ENCODE measurements at places on chromosomes 6 and 20.

DNA sequence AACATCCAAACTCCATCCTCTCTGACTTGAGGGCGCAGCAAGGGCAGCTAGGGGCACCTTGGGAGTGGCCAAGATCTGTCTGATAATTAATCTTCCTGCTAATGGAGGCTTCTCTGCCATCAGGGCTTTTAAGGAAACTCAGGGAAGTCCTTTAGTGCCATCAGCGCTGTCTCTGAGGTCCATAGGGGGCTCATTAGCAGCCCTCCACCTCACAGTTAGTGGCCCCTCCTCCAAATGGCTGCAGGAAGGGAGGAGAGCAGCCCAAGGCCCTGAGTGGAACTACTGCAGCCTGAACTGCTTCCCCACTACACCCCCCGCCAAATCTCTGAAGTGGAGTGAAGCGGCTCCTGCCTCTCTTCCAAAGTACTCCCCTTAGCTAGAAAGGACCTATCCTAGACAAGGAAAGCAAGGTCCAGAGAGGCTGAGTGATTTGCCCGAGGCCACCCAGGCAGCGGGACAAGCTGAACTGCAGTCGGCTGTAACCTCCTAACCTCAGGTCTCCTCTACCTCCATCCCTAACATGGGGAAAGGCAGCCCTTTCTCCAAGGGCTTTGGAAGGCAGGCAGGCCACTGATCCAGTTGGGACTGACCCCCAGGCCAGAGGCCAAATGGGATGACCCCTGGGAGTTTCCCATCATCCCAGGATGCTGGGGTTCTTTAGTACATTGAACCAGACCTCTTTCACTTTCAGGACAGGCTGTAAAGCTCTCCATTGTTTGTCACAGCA is 39.5 kb upstream of the ZFAND3 start:
- no peak for DNase-seq

DNA sequence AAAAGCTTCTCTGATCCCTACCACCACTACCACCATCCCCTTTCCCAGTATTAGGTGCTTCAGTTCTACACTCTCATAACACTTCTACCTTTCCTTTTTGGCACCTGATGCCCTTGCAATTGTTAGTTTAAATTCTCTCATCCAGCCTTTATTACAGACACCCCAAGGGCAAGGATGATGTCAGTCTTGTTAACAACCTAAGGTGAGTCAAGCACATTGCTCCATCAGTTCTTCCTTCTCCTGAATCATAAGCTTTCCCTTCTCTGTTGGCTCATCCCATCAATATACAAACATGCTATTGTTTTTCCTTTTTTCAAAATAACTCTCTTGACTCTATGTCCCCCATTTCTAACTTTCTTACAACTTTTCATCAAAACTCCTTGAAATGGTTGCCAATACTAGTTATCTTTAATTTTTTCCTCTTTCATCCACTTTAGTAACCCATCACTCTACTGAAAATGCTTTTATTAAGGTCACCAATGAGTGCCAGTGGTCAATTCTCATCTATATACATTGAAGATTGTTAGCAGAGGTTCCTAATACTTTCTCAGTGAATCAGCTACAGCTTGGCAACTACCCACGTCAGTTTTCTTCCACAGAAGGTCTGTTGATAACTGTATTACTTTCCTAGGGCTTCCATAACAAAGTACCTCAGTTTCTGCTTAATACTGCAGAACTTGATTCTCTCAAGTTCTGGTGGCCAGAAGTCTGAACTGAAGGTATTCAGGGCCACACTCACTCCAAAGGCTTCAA is 97.1 kb upstream of the FLRT3 start:
- peak; percentile 26 for DNase-seq

DNA sequence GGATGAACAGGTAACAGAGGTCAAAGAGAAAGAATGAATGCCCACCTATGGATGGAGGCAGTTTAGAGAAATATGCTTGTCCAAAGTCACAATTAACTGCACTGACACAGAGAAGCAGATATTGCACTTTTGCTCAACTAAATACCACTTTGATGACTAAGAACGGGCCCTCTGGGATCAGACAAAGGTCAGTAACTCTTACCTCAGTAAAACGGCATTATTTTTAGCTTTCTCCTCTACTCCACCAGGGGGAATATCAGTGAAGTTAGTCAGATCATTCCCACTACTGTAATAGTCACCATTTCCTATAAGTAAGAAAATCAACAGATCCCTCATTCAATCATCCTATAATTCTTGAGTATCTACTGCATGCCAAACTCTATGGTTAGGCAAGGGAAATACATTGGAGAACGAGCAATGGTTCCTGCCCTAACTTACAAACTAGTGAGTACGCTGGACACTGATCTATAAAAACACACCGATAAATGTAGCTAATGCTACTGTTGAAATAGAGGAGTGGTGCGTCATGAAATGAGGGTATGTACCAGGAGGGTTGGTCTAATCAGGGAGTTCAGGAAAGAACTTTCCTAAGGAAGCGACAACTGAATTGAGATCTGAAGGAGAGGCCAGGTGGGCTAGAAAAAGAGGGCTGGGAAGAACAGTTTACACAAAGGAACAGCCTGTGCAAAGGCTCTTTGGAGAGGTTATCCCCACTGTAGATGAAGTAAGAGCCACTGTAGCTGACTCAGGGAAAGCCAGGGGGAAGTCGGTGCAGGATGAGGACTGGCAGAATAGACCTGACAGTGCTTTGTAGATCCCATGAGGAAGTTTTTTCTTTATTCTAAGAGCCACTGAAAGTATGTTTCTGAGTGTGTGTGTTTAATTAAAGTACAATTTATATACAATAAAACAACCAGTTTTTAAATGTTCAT is 9.2 kb downstream of the ECI2 start:
- DNase-seq: peak; percentile 95

GRCh38 chr20:137668-138490 is 4.5 kb upstream of the DEFB126 start:
- DNase-seq: peak; percentile 1

GRCh38 chr20:2692886-2693285 is 306 bp downstream of the EBF4 start:
- DNase-seq: no peak

DNA sequence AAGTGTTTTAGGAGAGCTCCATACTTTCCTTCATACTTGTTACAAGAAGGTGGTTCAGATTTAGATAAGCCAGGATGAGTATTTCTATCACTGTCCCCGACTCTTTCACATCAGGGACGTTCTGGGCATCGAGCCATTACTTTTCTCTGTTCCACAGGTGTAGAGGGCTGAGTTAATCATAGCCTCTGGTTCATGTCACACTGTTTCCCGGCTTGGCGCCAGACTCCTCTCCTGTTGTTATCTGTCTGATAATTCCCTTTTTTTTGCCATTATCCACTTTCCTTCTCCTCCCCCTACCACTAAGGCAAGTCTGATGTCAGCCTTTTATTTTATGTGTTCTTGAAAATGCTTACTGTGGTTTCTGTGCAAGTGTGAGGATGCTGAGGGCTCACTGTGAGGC is 593.4 kb downstream of the UTRN start:
- no peak for DNase-seq

DNA sequence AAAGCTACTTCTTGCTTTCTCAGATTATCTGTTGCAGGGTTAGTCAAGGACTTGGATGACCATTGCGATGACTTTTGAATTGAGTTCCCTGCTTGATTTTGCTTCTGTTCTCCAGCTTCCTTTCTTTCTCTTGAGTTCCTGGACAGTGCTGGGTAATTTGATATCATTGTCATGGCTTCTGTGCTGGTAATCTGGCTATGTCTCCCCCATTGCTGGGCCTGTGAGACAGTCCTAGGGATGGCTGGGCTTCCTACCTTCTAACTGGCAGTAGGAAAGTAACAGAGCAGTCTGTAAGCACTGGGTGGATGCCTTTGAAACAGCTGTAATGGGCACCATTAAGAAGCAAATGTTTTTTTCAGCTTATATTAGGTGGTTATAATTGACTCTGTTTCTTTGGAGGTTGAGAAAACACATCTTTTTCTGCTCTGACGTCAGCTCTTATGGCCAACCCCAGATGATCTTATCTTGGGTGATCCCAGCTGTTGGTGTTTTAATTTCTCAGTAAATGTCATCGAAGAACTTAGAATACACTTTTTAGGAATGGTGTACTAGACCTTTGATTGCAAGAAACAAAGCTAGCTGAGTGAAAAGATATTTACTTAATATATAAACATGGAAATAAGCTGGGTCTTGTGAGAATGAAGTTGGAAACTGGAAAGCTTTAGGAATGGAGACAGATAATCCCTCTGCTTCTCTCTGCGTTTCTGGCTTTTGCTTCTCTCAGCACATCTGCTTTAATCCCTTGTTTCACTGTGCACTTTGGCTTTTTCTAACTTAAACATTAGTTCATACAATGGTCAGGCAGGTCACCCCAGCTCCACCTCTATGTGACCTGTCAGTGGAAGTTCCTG is 195.0 kb upstream of the MAN1A1 start:
- DNase-seq: no peak

DNA sequence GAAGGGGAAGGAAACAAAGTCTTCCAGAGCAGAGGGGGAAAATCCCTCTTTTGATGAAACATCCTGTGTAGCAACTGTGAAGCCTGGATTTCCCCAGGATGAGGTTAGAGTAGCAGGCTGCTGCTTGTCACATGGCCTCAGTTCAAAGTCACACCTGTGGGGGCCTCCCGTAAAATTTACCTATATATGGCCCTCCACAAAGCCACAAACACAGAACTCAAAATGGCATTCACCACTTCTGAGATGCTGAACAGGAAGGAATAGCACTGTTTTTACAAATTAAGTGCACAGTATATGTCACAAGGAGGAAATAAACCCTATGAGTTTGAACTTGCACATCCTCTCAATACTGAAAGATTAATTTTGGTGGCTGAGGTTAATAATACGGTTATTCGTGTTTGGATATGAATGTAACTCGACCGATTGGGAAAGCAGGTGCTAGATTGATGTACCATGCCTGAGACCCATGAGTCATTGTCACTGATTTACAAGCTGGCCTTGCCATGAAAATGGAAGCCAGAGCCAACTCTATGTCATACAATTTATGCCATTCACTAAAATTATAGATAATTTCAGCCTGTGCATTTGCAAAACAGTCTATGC is 70.6 kb downstream of the SGK1 start:
- DNase-seq: no peak

DNA sequence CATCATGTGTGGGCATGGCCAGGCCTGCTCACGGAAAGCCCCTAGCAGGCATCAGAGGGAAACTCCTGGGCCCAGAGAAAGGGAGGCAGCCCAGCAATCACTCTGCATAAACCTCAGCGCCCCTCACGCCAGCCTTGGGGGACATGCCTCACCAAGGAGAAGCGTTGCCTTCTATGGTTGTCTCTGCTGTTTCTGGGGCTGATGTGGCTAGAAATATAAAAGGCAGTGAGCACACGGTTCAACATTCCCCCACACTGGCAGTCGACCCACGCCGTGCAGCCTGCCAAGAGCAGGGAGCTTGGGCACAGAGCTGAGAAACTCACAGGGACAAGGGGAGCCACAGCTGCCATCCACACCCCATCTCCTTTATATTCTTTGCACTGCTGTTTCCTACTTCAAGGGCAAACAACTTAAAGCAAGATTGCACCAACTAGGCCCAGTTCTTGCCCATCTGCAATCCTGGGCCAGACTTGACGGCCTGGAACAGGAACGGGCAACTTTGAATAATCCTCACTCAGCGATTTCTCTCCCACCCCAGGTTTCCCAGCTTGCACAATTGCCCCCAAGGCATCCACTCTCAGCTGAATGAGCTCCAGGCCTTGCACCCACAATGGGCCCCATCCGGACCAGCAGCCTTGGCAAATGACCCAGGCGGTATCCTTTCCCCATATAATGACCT is 35.5 kb upstream of the FOXC1 start:
- no peak for DNase-seq

DNA sequence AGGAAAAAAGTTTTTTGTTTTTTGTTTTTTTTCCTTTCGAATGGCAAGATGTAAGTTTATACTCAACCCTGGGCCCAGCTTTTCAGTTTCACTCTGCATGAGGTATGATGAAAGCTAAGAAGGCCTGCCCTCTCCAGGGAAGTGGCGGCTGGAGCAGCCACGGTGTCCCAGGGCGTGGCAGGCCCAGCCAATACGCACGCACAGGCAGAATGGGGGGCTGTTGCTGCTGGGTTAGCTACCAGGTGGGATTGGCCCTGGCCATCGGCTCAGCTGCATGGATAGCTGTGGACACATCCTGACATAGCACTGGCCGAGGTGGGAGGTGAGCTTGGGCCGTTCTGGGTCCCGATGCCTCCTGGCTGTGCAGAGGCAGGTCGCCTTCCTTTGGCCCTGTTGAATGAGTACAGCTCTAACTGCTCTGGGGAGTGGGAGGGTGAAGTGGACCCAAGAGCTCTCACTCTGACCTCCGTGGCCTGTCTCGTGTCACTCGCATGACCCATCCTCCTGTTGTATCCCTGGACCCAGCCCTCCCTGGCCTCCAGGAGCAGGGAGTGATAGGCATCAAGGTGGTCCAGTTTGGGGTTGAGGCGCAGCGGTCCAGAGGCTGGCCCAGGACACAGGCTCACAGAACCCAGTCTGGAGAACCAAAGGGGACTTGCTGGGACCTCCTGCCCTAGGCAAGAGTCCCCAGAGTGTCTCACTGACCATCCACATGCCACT is 18.1 kb downstream of the MYT1 start:
- no peak for DNase-seq

GRCh38 chr6:7562769-7563168 is 21.3 kb downstream of the DSP start:
- no peak for DNase-seq

- peak; percentile 46 for DNase-seq
Measured at GRCh38 chr6:50128420-50129005, 78.8 kb upstream of the DEFB112 start.

DNA sequence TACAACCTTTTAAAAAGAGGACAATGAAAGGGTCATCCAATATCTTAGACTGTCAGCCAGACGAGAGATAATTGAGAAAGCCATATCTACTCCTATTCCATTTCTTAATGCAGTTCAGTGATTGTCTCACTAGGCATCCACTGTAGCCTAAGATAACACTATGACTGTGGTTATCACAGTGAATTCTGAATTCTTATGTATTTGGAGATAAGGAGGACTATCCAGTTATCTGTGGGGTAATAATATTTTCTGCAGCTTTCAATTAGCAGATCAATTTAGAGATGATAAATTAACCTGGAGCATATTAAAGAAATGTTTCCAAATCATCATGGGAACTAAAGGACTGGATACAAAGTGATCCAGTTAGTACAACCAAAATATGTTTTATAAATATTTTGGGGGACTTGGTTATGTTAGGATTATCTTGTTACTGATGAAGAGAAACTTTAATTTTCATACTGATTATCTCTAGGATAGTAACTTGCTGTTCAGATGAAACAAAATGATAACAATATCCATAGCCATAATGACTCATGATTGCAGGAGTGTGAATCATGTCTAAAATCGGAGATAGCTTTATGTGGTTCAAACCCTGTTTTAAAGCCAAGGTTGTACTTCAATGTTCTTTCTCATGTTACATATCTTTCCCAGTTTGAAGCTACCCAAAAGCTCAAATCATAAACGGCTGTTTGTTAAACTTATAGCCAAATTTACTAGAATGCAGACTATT is 1152.0 kb downstream of the HACE1 start:
- no peak for DNase-seq
